ENCODE measurements at places on chromosomes 13 and 19.

GRCh38 chr13:22592515-22592914, 588.3 kb upstream of the SGCG start:
- DNase-seq = no peak

- DNase-seq = peak; percentile 79
These were observed 10.6 kb downstream of the POU2F2 start for GRCh38 chr19:42121656-42122069.

GRCh38 chr13:96294930-96295881, 205.3 kb downstream of the HS6ST3 start:
- no peak for DNase-seq

DNA sequence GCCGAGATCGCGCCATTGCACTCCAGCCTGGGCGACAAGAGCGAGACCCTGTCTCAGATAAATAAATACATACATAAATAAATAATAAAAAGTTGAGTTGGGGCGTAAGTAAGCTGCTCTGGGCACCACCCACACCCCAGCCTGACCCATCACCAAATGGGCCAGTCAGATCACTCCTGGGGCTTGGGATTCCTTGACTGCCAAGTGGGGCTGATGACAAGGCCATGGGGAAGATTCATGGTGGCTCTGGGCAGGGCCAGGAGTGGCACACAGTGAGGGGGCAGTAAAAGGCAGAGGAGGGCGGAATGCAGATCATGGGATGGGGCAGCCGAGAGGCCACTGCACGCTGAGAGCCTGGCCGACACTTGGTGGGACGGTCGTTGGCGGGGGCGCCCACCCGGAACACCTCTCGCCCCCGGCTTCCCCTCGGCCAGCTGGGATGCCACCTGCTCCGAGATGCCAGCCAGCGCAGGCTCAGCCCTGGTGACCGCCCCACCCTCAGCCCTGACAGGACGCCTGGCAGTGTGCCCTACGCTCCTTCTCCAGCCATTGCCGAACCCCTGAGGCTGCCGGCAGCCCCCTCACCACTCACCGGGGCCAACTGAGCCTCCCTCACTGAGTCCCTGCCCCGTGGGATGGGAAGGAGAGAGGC, 10.9 kb downstream of the ZNF653 start:
- DNase-seq = no peak

DNA sequence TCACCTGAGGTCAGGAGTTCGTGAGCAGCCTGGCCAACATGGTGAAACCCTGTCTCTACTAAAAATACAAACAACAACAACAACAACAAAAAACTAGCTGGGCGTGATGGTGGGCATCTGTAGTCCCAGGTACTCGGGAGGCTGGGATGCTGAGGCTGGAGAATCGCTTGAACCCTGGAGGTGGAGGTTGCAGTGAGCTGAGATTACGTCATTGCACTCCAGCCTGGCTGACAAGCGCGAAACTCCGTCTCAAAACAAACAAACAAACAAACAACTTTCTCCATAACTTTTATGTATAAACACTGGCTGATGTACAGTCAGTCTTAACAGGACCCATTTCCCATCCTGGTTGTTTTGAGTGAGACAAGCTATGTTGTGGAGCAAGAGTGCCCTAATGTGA, 5.8 kb upstream of the CYP4F8 start:
- no peak for DNase-seq

DNA sequence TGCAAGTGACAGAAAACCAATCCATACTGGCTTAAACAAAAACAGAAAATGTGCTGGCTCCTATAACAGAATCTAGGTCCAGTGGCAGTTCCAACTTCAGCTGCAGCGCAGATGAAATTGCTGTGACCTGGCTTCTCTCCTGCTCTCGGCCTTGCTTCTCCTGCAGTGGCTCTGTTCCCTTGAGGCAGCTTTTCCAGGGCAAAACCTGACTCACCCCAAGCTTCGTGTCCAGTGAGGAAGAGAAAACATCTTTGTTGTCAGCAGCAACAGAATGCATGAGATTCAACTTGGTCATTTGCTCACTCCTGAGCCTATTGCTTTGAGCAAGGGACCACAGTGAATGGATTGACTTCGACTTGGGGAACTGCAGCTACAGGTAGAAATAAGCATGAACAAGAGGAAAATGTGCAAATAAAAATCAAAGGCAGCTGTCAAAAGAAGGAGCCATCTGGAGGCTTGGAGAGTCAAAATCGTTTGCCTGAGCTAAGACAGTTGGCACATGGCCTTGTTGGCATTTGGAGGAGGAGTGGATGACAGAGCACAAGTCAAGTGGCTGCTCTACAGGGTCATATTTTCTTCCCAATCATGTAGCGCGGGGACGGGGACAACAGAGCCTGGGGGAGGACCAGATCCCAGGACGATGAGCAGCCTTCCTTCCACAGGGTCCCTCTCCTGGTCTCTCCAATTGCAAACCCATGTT, 523.4 kb downstream of the FGF9 start:
- DNase-seq = no peak

DNA sequence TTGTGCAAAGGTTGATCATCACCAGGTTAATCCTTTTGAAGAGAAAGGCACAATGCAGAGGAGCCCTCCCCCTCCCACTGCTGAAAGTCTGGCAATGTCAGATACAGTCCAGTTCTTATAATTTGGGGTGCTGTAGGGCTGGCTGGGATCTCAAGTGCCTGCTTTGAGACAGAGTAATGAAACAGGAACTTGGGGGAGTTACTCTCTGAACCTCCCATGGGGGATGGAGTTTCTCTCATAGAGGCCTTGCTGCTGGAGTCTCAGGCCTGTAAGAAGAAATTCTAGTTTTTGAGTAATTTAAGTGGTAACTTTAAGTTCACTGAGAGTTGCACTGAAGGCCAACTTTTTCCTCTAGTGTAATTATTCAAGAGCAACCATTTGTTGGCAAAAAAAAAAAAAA, 410.5 kb downstream of the KCNRG start:
- no peak for DNase-seq

- peak; percentile 7 for DNase-seq
These were observed 141.6 kb downstream of the KATNAL1 start for GRCh38 chr13:30165796-30166195.

GRCh38 chr19:33606556-33606955, 15.2 kb upstream of the CHST8 start:
- DNase-seq = no peak

GRCh38 chr13:111385183-111385857, 64.9 kb downstream of the TEX29 start:
- no peak for DNase-seq

- DNase-seq = no peak
These were observed at the start of gene ACOD1 for GRCh38 chr13:76948149-76948548. ACOD1 (plus strand) TSS chr13:76948511; CDS start chr13:76948559, 48 bp downstream.

GRCh38 chr13:59951011-59951410, 212.7 kb downstream of the DIAPH3 start:
- peak; percentile 49 for DNase-seq

DNA sequence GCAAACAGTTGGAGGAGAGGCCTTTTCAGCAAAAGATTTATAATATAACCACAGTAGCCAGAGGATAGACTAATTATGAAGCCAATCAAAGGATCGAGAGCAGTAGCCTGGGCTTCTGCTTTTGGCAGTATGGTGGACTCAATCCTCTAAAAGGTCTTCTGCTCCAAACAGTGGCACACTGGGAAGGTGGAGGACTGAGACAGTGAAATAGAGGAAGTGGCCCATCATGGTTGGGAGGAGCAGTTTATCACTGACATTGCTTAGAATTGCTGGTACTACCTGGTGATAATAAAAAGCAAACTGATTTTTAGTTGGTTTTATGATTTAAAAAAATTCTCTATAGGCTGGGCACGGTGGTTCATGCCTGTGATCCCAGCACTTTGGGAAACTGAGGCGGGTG, 20.9 kb upstream of the PLAUR start:
- DNase-seq = no peak

- peak; percentile 18 for DNase-seq
These were observed 49.9 kb downstream of the KCTD12 start for GRCh38 chr13:76836311-76836710.

DNA sequence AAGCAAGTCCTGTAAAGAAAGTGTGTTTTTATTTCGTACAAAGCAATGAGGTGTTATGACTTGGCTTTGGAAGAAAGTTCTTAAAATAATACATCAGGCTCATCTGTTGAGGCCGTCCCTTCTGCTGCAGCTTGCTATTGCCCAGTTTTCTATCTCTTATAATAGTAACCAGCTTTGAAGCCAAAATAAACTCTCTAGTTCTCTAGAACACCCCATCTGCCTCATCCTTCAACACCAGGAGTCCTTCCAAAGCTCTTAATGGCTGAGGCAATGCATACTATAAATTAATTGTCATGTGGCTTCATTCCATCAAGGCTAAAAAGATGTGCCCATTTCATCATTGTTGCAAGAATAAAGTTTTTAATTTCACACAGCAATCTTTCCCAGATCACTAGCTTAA, 49.4 kb upstream of the IPO5 start:
- DNase-seq = no peak

DNA sequence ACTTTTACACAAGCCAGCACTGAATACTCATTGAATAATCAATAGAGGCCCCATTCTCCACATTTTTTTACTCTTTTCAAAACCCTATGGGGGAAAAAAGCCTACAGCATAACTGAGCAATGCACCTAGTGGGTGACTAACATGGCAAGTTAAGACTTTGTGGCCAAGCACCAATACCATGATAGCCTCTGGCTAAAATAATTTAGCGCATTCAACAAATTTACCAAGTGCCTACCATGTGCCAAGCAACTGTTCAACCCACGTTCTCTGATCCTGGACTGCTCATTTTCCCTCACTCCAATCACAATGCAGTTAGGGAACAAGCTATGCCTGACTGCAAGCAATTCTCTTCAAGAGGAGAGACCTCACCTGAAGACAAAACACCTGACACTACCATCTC, 3.0 kb downstream of the ANKRD10 start:
- no peak for DNase-seq

- peak; percentile 33 for DNase-seq
These were observed 14.5 kb downstream of the PPFIA3 start for GRCh38 chr19:49133621-49134454.

GRCh38 chr19:51681286-51681941, 11.7 kb upstream of the SPACA6 start:
- DNase-seq = no peak

- no peak for DNase-seq
These were observed 66.8 kb downstream of the TBC1D4 start for GRCh38 chr13:75415171-75415570.

GRCh38 chr13:44601586-44601985, 25.5 kb upstream of the TSC22D1 start:
- no peak for DNase-seq

GRCh38 chr19:39596911-39597310, 5.4 kb upstream of the LGALS13 start:
- DNase-seq = no peak

DNA sequence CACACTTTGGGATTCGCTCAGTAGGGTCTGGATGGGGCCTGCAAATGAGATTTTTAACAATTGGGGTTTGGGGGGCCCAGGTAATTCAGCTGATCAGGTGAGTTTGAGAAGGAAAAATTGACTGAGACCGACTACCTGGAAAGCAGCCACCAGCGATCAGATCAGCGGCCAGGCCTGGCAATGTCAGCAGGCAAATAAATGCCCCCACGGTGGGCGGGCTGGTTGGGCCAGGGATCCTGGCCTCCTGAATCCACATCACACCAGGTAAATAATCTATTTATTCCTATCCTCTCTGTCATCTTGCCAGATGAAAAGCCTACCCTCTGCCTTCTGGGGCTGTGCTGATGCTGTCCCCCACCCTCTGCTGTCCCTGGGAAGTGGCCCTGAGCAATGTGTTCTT, 9.4 kb downstream of the NAPA start:
- DNase-seq = no peak

GRCh38 chr13:21576426-21576825, 27.5 kb downstream of the MICU2 start:
- no peak for DNase-seq

DNA sequence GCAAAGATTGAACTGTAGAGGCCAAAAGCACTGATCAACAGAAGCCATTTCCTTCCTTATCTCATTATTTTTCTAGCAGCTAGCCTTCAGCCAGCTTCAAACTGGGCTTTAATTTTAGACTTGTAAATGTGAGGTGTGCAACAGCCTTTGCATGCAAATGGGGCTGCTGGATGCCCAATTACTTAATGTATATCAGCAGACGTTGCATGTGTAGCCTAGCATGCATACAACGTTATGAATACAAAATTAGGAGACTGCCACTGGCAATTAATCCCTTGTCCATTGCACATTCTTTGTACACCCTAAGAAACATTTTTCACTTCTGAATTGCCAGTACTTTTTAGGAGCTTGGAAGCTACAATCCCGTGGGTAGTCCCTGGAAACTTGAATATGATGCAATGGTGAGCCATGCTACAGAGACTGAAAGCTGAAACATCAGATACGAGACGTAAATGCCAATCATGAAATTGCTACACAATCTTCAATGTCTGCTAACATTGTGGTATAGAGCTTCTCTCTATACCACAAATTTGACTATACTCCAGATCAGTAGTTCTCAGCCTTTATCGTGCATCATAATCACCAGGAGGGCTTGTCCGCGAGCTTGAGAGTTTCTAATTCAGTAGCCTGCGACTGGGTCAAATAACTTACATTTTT, 20.2 kb downstream of the EPSTI1 start:
- DNase-seq = peak; percentile 71

- no peak for DNase-seq
These were observed 8.2 kb downstream of the RASGRP4 start for GRCh38 chr19:38417544-38418506.

DNA sequence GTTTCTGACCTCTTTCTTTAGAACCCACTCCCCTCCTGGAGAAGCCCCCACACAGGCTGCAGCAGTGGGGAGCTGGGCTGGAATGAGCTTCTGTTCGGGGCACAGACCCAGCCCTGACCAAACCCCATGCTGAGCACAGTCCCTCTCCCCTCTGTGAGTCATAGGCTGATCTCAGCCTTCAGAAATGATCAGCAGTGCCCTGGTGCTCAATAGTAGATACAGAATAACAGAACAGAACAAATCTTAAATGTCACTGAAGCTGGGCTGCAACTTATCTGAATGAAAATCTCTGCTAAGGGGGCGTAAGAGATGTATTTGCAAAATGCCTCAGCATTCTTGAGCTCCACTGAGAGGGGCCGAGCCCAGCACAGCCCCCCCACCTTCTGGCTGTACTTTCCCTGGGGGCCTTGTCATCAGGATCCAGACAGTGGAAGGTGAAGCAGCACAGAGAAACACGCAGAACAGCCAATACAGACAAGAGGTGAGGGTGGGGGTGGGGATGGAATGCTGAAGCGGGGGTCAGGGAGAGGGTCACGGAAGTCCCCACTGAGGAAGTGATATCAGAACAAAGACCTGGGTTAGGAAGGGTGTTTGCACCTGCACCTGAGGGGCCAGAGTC, 9.9 kb downstream of the ZNF665 start:
- DNase-seq = peak; percentile 88

- no peak for DNase-seq
These were observed 14.2 kb downstream of the ZNF331 start for GRCh38 chr19:53552001-53552721.

- DNase-seq = peak; percentile 79
These were observed 2.9 kb upstream of the DCUN1D2 start for GRCh38 chr13:113493315-113493951.

Data from brain microvascular endothelial cell (primary cell).